ENCODE measurements at places on chromosomes 4 and X.

- DNase-seq, result no peak
Measured at GRCh38 chr4:6647169-6647568, 6.7 kb downstream of the MRFAP1 start.

DNA sequence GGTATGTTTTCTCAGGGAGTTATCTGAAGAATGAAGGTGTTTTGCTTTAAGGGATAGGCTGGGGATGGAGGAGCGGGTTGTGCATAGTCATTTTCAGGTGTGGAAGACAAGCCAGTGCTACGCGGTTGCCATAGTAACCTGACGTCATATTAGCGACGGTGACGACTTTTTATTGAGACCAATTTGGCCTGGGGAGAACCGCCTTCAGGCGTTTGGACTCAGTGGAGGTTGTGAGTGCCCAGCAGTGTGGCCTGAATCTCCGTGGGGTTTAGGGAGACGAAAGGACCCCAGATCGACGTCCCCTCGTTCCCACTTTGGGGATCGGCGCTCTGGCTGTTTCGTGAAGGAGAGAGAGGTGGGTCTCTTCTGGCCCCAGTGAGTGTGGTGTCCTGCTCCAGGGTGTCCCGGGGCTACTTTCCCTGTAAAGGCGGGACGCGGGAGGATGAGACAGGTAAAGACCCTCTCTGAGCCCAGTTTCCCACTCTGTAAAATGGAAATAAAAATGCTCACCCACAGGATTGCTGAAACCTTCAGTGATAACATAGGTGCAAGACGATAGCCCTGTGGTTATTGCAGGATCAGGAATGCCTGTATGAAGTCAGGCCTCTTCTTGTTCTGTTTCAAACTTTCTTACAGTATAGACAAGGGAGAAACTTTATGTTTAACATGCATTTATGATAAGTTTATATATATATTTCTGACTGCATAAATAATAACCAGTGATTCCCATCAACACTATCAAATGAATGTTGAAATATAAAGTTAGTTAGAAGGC is 48.6 kb downstream of the GPRASP3 start:
- peak; percentile 62 for DNase-seq

GRCh38 chrX:87518504-87518903 is 902 bp downstream of the KLHL4 start:
- no peak for DNase-seq

DNA sequence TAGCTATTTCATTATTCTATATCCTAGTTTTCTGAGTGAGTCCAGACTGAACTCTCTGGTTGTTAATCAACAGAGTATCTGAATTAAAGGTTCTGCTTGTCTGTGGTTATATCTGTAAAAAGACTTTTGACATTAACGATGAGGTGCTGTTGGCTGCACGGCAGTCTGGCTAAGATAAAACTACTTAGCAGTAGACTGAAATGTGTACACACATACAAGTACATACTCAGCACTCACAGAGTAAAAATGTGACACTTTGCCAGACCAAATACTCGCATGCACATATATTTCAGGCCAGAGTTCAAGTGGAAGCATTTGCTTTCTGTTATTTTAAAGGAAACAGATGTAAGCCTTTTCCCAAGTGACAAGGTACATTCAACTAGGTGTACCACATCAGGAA is 80.5 kb downstream of the PRDM5 start:
- DNase-seq, result no peak

GRCh38 chr4:39698424-39699009 is 581 bp downstream of the UBE2K start:
- DNase-seq, result peak; percentile 11

GRCh38 chr4:108709722-108710121 is 53.1 kb downstream of the ETNPPL start:
- DNase-seq, result no peak

DNA sequence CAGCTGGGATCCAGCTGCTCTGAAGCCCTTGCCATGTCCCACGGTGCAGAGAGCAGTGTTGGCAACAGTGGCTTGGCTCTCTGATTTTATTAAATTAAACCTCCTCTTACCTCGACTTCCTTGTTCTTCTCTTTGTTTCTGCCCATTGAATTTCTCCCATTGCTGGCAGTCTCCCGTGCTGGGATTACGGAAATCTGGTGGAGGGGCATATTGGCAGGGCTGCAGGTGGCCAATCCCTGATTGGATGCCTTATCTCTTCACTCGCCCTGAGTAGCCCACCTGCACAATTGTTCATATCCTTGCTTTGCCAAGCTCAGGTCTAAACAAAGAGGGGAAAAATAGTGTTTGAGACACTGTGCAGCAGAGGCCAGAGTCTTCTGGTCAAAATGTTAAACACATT is 493.9 kb downstream of the TMA16 start:
- no peak for DNase-seq

DNA sequence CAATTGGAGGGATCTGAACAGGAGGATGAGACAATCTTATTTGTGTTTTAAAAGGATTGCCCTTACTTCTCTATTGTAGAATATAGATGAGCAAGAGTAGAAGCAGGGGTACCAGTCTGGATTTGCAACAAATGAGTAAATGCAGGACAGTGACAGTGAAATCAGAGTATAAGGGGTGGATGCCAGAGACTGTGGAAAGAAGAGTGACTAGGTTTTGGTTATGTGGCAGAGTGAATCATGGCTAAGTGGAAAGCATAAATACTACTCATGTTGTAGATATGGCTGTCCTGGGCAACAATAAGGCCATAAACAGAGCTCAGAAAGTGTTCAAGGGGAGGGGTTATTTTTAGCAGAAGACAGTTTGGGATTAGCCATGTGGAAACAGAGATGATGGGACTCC is 6.0 kb upstream of the VSIG4 start:
- no peak for DNase-seq

GRCh38 chr4:3634894-3635820 is 102.9 kb upstream of the LRPAP1 start:
- no peak for DNase-seq

DNA sequence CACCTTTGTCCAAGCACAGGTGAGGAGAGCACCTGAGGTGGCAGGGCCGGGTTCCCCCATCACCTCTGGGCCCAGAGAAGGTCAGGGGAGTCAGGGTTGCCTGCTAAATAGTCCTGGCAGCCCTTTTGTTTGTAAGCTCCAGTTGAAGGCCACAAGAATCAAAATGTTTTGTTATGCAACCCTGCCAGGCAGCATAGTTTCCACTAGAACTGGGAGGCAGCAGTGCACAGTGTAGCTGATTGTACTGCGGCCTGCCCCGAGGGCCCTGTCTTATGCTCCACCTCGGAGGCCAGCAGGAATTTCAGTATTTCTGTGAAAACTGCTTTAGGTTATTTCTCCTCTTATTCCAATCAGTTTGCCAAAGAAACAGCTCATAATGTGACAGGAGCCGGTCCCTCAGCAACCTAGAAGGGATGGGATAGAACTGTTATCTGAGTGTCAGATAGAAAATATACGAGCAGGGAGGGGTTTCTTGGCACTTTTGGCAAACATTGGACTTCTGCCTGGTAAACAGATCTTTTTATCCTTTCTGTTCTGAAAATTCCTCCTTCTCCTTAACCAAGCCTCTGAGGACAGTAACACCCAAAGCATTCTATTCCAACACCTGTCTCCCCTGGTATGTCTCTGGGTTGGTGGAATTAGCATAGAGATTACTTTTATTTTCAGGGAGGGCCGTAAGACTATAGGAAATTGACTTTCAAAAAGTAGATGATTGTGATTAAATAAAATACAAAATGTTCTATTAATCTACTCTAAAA is 93.6 kb downstream of the LNX1 start:
- no peak for DNase-seq

DNA sequence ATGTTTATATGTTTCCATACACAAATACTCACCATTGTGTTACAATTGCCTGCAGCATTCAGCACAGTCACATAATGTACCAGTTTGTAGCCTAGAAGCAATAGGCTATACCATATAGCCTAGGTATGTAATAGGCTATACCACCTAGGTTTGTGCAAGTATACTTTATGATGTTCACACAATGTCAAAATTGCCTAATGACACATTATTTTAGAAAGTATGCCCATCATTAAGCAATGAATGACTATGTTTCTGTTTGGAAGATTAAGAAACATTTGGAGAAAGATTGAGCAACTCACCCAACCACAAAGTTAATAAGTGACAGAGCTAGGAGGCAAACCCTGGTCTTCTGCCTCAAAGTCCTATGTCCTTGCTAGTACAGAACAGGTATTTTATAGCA is 96.8 kb upstream of the GRIA3 start:
- no peak for DNase-seq

GRCh38 chr4:183324619-183325018 is 2.4 kb upstream of the CLDN24 start:
- DNase-seq, result no peak

GRCh38 chrX:4850312-4850711 is 1136.9 kb upstream of the PRKX start:
- DNase-seq, result no peak

DNA sequence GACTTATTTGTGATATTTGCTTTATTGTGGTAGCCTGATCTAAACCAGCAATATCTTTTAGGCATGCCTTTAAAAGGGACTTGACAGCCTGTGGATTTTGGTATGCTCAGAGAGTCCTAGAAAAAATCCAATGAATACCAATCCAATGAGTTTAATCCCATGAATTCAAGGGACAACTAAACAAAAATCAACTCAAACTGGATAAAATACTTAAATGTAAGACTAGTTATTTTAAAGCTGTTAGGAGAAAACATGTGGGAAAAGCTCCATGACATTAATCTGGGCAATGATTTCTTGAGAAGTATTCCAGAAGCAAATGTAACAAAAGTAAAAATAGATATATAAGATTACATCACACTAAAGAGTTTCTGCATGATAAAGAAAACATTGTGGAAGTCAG is 711.5 kb upstream of the PITX2 start:
- DNase-seq, result no peak

- DNase-seq, result no peak
Measured at GRCh38 chr4:11051181-11051580, 366.6 kb upstream of the CLNK start.

DNA sequence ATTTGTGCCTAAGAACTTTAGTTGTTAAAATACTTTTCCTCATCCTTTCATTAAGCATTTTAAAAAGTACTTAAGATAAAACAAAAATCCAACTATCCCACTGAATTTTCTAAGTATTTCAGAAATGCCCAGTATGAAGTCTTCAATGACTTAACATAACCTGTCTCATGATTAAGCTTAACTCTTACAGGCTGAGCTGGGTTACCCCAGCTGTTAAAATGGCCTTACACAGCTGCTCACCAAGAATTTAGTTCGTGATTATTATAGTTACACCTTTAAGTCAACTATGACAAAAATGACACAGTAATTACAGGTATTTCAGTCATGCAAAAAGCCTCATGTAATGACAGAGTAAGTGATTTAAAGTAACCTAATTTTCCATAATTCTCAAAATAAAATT is 145.7 kb downstream of the FBXW7 start:
- no peak for DNase-seq

- DNase-seq, result no peak
Measured at GRCh38 chr4:75042601-75043208, 109.8 kb downstream of the PARM1 start.

DNA sequence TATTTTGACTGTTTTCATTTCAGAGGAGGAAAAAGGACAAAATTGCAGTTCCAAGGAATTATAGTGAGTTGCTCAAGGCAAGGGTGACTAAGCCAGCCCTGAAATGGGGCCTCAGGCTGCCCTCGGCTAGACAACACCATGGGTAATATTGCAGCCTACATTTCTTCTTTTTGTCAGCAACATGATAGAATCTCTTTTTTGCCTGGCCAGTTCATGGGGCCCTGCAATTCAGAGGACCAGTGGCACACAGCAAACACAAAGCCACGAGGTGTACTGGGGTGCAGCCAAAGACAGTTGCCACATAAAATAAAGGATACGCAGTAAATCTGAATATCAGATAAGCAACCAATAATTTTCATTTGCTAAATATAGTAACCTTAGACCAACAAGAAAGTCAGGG is 41.8 kb downstream of the RBM47 start:
- no peak for DNase-seq

GRCh38 chrX:47590984-47591383 is 8.7 kb downstream of the TIMP1 start:
- no peak for DNase-seq

DNA sequence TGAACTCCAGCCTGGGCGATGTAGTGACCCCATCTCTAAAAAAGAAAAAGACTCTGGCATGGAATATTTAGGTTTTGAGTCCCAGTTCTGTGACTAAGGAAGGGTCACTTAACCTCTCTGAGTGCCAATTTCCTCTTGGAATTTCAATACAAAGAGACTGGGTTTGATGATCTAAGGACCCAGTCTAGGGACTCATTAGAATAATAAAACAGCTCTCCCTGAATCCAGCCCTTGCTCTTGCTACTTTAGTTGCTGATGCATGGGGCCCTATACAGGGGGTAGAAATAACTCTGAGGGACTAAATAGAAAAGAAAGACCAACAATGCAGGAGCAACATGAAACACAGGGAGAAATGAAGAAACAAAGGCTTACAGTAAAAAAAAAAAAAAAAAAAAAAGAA is 12.6 kb downstream of the C4orf54 start:
- no peak for DNase-seq

GRCh38 chr4:38482696-38483095 is 181.3 kb upstream of the KLF3 start:
- DNase-seq, result no peak

DNA sequence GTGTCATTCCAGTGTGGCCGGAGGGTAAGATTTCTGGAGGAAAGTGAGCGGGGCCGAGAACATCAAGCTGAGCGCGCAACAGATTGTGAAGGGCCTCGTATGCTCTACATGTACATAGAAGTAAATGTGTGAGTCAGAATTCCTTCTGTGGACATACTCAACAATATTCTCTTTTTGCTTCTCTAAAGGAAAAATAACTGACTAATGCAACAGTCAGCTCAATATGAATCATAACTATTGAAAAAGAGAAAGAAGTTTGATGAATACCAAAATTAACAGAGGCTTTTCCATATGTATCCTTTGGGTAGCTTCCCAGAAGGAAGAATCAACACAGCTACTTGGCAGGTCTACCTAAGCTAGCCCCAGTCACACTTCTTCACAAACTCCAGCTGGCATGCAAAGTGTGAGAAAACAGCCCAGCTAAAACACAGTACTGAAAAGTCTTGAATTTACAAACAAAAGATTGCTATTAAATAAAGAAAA is 87.5 kb upstream of the ZFP42 start:
- DNase-seq, result no peak

DNA sequence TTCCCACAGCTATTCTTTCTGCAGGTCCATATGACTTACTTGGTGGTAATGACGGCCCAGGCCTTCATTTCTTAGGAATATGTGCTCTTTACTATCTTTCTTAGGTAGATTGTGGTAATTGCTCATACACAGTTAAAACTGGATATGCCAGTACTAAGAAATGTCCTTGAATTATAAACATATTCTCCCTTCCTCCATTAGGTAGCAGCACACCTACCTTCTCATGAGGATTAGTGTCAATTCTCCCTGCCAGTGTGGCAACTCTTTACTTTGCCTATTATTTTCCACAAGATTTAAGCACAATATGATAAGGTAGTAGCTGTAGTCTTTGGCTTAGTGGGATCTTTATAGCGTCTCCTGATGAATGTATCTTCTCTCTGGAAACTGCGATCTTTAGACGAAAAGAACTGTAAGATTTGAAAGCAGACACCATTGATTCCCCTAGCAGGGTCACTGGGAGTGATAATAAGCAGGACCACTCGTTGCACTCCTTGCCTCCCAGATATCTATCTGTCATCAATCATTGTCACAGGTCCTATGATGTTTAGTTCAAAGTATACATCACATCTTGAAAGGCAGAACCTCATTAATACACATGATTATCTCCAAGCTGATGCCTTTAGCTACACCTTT is 1240.7 kb downstream of the C4orf33 start:
- no peak for DNase-seq

Measured in stimulated activated CD4-positive, alpha-beta T cell treated with anti-CD3 and anti-CD28 coated beads, TNF-alpha, amount 100 ng/mL, for 48 hours (primary cell).